ENCODE measurements at places on chromosomes 6 and 20. TPM values are rescaled to one million over a fixed set of nuclear protein-coding genes. Genes with fewer than 3 reads are reported as not detected.

The PTK7 gene
- 4.4 TPM for total RNA-seq

The BMP2 gene
- total RNA-seq, result 0.64 TPM

The PPP1R14C gene
- total RNA-seq, result 0.78 TPM

The POU3F2 gene
- total RNA-seq, result not detected

The SLC12A5 gene
- total RNA-seq, result 14.8 TPM

The CRISP2 gene
- not detected for total RNA-seq

Data from A549 treated with RU486 at 1 μM for 4 hours (cell line).